Activated CD4-positive, alpha-beta T cell treated with anti-CD3 and anti-CD28 coated beads, Interleukin-2, amount 50 U/mL, for 4 hours (primary cell): ENCODE measurements at places on chromosomes 3 and 15.

- no peak for DNase-seq
Observed at GRCh38 chr3:184726497-184726896, 14.6 kb upstream of the MAGEF1 start.

GRCh38 chr3:14455571-14456317 lies 53.3 kb downstream of the SLC6A6 start:
- DNase-seq, result no peak

- no peak for DNase-seq
Observed at GRCh38 chr3:37899101-37899707, 37.5 kb downstream of the CTDSPL start.

DNA sequence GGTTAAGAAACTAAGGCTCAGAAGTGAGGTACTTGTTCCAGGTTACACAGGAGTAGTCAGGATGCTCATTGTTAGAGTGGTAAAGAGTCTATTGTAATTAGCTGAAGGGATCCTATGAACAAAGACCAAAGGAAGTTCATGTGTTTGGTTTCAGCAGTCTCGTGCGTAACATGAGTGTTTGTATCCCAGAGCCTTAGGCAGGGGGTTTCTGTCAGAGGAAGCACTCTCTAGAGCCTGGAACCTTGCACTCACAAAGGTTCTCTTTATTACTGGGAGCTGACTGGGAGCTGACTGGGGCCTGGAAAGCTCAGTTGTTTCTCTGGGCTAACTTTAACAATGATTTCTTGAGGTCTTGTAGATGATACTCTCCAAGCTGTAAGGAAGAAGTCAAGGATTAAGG lies 3.9 kb downstream of the ZNF197 start:
- no peak for DNase-seq

DNA sequence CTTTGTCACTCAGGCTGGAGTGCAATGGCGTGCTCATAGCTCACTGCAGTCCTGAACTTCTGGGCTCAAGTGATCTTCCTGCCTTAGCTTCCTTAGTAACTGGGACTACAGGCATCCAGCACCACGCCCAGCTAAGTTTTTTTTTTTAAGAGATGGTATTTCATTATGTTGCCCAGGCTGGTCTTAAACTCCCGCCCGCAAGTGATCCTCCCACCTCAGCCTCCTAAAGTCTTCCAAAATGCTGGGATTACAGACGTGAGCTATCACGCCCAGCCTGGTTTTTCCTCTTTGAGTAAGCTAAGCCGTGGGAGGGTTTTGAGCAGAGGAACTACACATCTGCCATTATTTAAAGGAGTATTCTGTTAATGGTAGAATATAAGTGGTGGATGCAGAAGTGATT lies 7.4 kb upstream of the LRRFIP2 start:
- no peak for DNase-seq

- DNase-seq, result no peak
Observed at GRCh38 chr3:118766306-118766669, 268.4 kb downstream of the IGSF11 start.

DNA sequence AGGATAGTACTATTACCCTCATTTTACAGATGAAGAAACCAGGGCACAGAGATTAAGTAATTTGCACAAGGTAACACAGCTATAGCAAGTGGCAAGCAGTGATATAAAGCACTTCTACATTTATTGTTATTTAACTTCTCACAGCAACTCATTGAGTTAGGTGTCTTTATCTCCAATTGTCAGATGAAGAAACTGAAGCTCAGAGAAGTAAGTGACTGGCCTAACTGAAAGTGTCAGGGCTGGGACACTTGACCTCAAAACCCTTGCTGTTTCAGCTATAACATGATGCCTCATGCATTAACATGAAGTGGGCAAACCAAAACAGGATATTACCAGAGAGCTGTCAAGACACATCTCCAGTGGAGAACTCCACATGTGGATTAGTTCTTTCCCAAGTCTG lies 65.8 kb upstream of the LEKR1 start:
- DNase-seq, result no peak

DNA sequence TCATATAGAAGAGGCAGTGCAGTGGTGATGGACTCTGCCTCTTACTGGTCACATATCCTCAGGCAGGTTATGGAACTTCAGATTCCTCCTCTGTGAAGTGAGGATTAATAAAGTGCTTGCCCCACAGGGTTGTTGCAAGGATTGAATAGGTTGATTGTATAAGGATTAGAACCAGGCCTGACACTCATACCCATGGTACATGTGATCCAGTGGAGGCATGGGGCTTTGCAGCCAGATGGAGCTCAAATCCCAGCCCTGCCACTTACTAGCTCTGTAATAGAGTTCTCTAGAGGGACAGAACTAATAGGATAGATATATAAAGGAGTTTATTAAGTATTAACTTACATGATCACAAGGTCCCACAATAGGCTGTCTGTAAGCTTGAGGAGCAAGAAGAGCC lies 184.6 kb upstream of the EIF1B start:
- no peak for DNase-seq

- no peak for DNase-seq
Observed at GRCh38 chr3:99872923-99873254, 55.2 kb downstream of the CMSS1 start.

- DNase-seq, result no peak
Observed at GRCh38 chr3:122948408-122948807, 79.2 kb downstream of the SEMA5B start.

DNA sequence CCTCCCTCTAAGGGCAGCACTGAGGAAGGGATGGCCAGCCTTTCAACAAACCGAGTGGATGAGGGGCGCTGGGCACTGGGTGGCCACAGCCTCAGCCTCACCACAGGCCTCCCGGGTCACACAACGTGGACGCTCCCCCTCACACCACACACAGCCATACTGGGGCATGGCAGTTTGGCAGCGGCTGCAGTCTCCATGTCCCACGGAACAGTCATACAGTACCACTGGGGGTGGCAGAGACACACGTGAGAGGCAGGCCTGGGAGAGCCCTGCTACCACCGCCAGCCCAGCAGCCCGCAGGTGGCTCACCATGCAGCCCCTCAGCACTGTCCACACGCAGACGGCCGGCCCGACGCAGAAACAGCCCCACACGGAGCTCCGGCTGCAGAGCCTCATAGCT lies 11.7 kb downstream of the PLXNB1 start:
- no peak for DNase-seq

DNA sequence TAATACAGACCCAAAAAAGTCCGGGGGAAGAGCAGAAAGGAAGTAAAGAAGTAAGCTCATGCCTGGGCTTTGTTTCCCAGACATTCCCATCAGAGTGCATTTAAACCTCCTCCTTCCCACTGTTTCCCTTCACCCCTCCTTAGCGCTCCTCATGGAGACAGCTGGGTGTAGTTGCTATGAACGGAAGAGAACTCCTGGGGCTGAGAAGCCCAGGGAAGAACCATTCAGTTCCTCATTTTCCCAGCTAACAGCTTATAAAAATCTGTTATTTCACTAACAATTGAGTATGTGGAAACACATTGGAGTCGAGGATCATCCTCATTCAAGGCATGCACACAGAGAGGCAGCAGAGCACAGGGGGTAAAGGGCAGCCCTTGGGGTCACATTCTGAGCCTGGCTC lies 299.3 kb downstream of the SHQ1 start:
- no peak for DNase-seq

- DNase-seq, result no peak
Observed at GRCh38 chr3:59565125-59565524, 515.3 kb upstream of the CFAP20DC start.

DNA sequence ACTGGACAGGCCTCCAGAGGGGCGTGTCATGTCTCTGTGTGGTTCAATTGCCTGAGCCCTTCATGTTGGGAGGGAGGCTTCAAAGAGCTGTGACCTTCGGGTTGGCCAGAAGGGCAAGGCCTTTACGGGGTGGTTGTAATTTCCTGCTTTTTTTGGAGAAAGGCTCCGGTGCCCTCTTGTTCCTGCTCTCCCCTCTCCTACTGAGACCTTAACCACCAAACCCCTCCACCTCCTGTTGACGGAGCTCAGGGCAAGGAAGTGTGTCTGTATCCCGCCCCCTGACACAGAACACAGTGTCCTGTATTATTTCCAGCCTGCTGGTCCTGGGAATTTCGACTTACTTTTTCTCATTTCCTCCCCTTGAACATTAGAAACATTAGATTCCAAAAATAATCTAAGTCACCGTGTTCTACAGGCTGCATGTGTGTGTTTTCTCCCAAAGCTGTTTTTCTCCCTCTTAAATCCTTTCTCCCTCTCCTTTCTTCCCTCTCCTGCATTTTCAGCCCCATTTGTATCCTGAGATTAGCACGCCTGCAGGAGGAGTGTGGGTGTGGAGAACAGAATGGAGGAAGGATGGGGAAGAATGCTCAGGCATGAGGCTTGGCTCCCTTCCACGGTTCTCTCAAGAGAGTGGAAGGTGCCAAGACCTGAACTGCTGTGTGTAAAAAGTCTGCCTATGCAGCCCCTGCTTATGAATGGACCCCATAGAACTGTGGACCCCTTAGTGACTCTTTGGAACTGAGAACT lies 285.4 kb upstream of the ROPN1 start:
- DNase-seq, result no peak

DNA sequence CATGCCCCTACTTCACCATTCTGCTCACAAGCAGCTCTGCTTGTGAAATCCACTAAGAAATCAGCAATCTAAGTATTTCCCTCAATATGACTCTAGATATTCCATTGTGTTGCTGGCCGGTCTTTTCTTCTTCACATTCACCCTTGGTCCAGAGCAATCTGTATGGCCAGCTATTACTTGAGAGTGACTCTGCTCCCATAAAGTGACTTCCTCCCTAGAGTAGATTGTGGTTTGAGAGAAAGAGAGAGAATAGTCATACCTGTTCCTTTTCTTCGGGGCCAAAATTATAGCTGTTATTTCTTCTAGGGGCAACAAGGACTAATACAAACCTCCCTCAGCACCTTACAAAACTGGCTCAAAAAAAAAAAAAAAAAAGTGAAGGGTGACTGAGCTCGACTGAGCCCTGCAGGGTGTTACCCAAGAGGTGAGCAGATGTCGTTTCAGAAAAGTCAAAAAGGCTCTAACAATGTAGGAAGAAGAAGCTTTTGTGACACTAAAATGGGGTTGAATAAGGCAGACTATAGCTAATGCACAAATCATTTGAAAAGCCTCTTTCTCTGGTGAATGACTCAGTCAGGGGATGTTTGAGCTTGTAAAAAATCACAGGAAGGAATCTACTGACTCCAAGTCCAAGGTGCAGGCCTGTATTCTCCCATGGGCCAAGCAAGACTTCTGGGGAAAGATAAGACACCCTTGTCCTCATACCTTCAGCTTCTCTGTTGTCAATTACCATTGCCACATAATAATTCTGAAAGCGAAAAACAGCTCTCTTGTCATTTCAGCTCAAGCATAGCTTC lies 161.0 kb upstream of the SLC24A5 start:
- DNase-seq, result no peak

- DNase-seq, result no peak
Observed at GRCh38 chr15:91311986-91312385, 211.9 kb downstream of the SV2B start.

DNA sequence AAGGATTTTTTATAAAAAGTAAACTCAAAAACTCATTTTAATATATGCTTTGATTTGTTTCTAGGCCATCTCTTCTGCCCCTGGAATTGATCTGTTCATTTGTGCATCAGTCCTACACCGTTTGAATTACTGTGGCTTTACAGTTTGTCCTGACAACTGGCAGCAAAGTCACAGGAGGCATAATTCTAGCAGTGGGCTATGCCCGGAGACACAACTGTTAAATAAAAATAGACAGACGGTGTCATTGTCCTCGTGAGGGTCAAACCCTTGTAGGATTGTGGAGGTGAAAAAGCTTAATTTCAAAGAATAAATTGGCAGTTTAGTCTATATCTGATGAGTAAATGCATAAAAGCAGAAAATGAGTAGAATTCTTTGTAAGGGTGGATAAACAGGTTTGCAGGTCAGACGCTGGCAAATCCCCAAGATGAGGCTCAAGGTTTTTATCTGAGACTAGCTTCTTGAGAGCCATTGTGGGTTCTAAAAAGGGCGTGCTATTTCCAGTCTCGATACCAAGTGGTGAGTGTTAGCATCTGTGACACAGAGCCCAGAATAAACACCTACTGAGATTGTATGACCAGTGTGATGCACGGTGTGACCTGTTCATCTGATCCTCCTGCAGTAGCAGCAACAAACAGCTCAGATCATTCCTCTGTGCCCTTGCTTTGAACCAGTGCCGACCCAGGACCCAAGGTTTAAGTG lies 51.5 kb upstream of the SLCO3A1 start:
- DNase-seq, result no peak

DNA sequence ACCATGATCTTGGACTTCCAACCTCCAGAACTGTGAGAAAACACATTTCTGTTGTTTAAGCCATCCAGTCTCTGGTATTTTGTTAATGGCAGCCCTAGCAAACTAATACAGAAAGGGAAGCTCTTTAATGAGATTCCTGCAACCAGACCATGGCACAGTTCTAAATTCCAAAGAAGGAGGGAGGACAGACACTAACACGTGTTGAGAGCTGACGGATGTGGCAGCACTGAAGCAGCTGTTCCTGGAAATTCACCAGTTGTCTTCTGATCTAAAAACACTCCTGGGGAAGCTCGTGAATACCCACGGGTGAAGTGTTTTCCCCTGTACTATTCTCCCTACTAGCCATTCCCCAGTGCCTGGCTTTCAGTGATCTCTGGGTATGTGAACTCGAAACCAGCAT lies 56.7 kb downstream of the RPL22L1 start:
- no peak for DNase-seq

GRCh38 chr3:169118666-169119370 lies 544.7 kb downstream of the MECOM start:
- no peak for DNase-seq

- no peak for DNase-seq
Observed at GRCh38 chr15:58423831-58424608, 7.8 kb upstream of the LIPC start.

GRCh38 chr3:45975686-45976085 lies 19.9 kb downstream of the FYCO1 start:
- no peak for DNase-seq

DNA sequence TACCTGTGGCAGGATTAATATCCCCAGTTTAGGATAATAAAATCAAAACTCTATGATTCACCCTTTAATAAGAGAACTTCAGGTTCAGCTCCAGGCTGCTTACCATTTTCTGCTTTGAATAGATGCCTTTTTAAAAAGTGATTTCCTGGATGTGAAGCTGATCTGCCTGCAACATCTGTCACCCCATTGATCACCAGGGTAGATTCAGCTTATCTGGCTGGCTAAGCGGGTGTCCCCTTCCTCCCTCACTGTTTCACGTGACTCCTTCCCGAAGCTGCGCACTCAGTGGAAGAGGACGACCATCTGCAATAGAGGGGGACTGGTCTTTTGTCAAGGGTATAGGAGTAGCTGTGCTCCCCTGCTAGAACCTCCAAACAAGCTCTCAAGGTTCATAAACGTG lies 128.1 kb downstream of the IL1RAP start:
- no peak for DNase-seq
